Right ventricle myocardium superior (tissue), 1 donor: ENCODE measurements at places on chromosomes 7 and 10. TPM values are rescaled to one million over a fixed set of nuclear protein-coding genes. Genes with fewer than 3 reads are reported as not detected.

Gene CUZD1
- total RNA-seq: 0.11 TPM

GRCh38 chr10:11339013-11339412 lies 272.4 kb downstream of the USP6NL start:
- no peak for DNase-seq

DNA sequence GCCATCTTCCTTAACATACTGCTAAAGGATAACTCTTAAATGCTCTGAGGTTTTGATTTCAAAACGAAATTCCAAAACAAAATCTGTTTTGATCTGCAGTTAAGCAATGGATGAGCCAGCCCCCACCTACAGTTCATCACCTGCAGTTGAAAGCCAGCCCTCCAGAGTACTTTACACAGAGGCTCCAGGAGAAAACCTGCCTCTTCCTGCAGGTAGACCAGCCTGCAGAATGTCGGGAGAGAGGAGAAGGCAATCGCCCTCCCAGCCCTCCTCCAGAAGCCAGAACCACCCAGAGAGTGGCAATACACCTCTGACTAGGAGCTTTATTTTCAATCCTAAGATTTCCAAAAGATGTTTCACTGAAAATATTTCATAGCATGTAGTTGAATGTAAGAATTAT lies 798.1 kb downstream of the GATA3 start:
- no peak for DNase-seq

- DNase-seq: no peak
Observed at GRCh38 chr7:29972315-29972669, 17.3 kb downstream of the SCRN1 start.

DNA sequence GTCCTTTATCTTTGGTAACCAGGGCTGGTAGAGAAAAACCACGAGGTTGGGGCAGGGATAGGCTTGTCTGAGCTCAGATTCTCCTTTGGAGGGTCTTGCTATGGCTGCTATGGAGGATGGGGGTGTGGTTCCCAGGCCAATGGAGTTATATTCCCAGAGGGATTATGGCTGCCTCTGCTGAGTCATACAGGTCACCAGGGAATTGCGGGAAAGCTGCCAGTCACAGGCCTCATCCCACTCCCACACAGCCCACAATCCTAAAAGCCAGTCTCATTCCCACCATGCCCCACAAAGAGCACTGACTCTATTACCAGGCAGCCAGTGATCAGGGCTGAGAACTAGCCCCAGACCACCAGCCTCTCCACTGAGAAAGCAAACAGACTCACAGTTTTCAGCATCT lies 316.6 kb upstream of the TMEM229A start:
- DNase-seq: no peak

GRCh38 chr7:129789000-129789399 lies 163.8 kb downstream of the UBE2H start:
- no peak for DNase-seq

Gene GPRIN2
- not detected for total RNA-seq

DNA sequence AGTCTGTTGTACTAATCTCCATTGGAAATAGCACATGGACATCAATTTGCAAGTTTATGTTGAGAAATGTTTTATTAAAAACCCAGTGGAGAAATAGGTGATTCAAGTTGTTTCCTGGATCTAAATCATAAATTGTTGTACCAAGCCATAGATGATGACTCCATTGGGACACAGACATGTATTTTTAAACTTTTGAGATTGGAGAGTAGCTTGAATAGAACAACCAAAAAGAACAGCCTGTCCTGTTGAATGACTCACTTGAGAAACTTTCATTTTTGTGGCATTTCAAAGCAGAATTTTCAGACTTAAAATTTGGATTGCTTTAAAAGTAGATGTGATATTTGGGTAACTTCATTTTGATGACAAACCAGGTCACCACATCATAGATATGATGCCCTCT lies 197.5 kb downstream of the GPAM start:
- no peak for DNase-seq

DNA sequence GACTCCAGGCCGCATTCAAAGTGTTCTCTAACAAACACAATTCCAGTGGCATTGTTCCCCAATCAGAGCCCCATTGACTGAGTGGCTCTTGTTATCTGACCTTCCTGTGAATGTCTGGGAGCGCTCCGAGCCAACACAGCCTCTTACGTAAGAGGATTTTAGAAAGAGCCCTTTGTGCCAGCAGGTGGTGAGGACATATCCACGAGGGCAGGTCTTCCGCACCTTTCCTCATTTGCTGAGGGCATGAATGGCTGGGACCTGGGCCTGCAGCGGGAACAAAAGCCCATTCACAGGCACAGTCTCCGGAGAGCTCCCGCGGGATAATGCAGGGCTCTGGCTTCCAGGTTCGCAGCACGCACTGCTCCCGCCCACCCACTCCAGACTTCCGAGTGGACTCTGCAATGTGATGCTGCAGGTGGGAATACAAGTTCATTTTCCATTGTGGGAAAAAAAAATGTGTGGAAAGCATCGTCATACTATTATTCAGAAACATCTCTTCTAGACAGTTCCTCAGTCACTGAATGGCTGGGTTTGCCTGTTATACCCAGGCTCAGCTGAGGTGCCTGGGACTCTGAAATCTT lies 295.0 kb upstream of the IGFBP3 start:
- peak; percentile 52 for DNase-seq

DNA sequence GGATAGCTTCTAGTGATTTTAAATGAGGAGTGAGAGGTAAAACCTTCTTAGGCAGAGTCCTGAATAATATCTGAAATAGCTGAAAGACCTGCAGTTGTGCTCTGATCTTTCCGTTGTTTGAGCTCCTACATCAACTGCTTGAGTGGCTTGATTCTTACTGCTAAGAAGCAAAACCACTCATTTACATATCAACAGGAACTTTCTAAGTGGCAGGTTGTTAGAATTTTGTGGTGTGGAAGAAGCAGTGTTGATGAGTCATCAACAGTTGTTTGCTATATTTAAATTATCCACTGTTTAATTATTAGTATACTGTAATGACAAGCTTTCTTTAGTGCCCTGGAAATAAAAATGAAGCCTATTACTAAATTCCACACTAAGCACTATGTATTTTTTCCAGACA lies 689.5 kb downstream of the DNAJB9 start:
- DNase-seq: no peak

Gene CPA2
- total RNA-seq: not detected

- DNase-seq: peak; percentile 58
Observed at GRCh38 chr7:6398943-6399342, 48.8 kb downstream of the DAGLB start.

- no peak for DNase-seq
Observed at GRCh38 chr7:29255906-29256692, 61.5 kb downstream of the CHN2 start.

DNA sequence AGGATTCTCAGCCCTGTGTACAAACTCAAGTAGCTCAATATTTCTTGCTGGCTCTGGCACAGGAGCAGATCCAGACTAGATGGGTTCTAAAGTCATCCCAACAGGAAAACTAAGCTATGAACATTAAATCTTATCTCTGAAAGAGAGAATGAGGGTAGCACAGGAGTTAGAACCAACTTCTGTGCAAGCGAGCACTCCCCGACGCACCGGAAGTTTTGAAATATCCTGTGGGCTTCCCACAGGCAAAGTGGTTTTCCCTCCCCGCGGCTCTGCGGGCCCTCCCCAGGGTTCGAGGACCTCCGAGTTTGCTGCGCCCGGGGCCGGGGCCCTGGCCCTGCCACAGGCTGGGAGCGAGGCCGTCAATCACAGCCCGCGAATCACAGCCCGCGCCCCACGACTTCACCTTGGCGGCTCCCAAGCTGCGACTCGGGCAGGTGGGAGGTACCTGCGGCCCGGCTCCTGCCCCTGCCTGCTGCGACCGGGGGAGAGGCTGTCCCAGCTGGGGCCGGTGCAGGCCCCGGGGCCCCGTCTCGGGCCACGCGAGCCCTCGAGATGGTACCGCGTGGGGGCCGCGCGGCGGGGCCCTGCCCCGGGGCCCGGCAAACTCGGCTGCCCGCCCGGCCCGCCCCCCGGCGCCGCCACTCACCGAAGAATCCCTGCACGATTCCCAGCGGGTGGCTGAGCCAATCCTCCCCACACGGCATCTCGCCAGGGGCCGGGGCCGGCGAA lies 598 bp downstream of the MCMBP start:
- peak; percentile 69 for DNase-seq

- DNase-seq: no peak
Observed at GRCh38 chr10:73857446-73857845, 16.9 kb downstream of the CAMK2G start.

Gene SLC16A12
- 1.3 TPM for total RNA-seq

Gene GDF10
- 0.11 TPM for total RNA-seq
